ENCODE measurements at places on chromosomes 1 and 21.

DNA sequence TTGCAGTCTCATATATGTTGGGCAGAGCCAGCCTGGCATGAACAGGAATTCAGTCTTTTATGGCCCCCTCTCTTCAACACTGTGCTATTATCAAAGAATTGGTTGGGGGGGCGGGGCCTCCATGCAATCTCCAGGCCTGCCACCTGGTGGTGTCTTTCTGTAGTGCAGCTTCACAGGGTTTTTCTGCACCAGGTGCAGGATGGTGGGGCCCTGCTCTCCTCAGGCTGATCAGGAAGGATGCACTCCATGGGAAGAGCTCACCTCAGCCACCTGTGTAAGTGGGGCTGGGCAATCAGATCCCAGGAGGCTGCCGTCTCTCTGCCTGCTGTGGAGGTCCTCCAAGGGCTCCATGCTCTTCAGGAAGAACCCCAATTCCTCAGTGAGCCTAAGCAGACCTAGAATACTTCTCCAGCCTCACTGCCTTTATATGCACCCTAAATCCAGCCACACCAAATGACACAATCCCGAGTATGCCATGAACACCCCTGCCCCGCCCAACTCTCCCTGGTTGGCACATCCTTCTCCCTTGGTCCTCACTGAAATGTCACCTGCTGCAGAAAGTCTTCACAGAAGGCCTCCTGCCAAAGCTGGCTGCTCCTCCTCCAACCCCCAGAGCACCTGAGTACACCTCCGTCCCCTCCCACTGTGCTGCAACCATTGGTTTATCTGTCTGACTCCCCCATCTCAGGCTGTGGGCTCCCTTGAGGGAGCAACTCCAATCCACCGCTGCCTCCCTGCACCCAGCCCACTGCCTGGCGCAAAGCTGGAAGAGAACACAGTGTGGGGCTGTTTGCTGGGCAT is 16.5 kb downstream of the STK40 start:
- peak; percentile 83 for DNase-seq

- DNase-seq = no peak
Measured at GRCh38 chr1:184072376-184072775, 20.8 kb downstream of the TSEN15 start.

- no peak for DNase-seq
Measured at GRCh38 chr1:214108097-214108446, 120.3 kb downstream of the PROX1 start.

GRCh38 chr1:48591181-48591580 is 119.2 kb upstream of the SPATA6 start:
- no peak for DNase-seq

DNA sequence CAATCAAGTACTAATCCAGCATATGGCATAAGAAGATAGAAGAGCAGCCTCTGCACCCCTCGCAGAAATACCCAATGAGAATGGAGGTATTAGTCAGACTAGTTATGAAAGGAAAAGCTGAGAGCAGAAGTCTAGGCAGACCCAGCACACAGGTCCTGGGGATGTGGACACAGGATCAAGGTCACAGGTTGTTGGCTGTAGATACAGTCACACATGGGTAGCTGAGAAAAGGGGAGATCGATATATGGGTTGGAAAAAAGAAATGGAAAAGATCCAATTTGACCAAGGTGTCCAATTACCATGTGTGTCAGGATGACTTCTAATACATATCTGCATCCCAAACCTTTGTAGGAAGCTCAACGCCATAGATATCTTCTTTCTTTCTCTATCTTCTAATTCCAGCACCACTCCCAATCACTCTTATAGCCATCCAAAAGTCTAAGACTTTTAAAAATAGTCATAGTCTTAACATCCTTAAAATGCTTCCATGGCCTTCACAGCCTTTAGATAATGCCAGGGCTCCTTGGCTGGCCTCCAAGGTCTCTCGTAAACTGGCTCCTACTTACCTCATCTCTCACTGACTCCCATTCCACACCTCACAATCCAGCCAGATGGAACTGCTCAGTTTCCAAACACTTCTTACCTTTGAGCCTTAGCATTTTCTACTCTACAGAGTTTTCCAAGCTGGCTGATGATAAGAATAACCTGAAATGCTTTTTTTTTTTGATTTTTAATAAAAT is 8.3 kb upstream of the ZC3H11B start:
- no peak for DNase-seq

DNA sequence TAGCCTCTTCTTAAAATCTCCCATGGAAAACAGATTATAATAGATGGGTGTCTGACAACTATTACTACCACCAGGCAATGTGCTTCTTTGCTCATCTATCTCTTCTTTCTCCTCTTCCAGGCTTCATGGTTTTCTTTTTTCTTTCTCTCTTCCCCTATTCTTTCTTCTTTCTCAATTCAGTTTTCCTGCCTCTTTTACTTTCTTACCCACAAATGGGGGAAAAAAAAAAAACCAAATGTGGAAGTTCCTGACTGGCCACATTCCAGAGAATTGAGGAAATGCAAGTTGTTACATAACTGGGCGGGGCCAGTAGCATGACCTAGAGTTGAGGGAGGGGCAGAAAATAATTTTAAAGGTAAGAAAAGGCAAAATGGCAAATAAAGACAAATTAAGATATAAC is 10.9 kb upstream of the SMG7 start:
- peak; percentile 37 for DNase-seq

DNA sequence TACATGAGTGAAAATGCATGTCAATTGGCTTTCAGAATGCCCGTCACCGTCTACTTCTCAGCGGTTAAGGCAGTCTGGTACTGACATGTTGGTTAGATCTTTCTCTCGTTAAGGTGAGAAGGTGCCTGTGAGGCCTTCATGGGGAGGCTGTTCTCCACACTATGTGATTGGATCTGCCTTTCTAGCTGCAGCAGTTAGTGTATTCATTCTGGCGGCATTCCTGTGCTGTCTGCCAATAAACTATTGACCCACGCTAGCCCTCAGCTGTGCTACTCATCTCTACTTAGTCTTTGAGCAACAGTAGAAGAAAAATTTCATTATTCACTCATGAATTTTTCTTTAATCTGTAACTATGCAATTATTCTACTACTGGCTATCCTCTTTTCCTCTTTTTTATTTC is 32.0 kb downstream of the CCSAP start:
- no peak for DNase-seq

GRCh38 chr1:235317168-235317567 is 10.8 kb downstream of the ARID4B start:
- no peak for DNase-seq

- no peak for DNase-seq
Measured at GRCh38 chr1:15852828-15853302, 5.4 kb downstream of the SPEN start.

DNA sequence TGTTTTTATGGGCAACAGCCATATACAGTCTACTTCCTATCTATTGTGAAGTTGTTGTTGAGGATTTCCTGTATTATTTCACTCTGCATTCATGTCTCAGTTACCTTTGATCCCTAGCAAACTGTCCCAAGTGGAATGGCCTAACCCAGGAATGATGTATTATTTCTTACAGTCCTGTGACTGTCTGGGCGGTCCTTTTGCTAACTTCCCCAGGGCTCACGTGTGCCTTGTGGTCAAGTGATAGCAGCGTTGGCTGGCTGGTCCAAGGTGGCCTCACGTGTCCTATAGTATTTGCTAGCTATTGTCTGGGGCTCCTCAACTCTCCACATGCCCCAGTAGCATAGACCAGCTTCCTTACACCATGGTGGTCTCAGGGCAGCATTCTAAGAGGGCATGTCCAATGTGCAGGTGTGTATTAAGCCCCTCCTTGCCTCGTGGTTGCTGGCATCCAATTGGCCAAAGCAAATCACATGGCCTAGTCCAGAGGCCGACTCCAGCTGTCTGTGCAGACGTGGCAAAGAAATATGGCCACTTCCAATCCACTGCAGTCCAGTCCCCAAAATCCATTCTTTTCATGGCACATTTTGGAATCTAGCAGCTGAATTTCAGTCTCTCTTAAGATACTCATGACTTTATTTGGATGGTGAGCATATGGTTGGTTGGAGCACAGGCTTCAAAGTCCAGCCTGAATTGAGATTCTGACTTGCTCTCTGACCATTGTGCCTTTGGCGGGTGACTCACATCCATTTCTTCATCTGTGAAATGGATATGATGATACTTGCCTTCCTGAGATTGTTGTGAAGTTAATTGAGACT is 94.1 kb downstream of the GALNT2 start:
- DNase-seq = peak; percentile 88

GRCh38 chr1:211750599-211750998 is 75.2 kb upstream of the NEK2 start:
- no peak for DNase-seq

- no peak for DNase-seq
Measured at GRCh38 chr1:160419838-160420169, 19.4 kb downstream of the VANGL2 start.

- DNase-seq = peak; percentile 52
Measured at GRCh38 chr21:41761211-41761933, 5.5 kb downstream of the RIPK4 start.

GRCh38 chr1:66533804-66534740 is at the start of gene SGIP1:
Gene SGIP1 (plus strand): TSS chr1:66534153. CDS start chr1:66534359, 206 bp downstream.
- DNase-seq = peak; percentile 53

DNA sequence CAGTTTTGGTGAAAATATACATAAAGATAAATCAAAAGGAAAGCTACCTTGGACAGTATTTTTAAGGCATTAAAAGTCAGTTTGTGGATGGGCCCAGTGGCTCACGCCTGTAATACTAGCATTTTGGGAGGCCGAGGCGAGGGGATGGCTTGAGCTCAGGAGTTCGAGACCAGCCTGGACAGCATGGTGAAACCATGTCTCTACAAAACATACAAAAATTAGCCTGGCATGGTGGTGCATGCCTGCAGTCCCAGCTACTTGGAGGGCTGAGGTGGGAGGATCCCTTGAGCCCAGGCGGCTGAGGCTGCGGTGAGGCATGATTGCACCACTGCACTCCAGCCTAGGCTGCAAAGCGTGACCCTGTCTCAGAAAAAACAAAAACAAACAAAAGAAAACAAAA is 1253.8 kb downstream of the MRPL39 start:
- DNase-seq = no peak

Data from large intestine (tissue), 12 donors.